ENCODE measurements at places on chromosomes 3 and 15. TPM values are rescaled to one million over a fixed set of nuclear protein-coding genes. Genes with fewer than 3 reads are reported as not detected.

Gene IQCF5
- polyA plus RNA-seq = not detected

Gene ZBBX
- polyA plus RNA-seq = not detected

Gene ATP13A4
- not detected for polyA plus RNA-seq

Gene GUCA1C
- polyA plus RNA-seq = not detected

Gene GPR27
- polyA plus RNA-seq = 1.8 TPM

Gene AMIGO3
- polyA plus RNA-seq = 1.5 TPM

Gene LSM3
- polyA plus RNA-seq = 22.9 TPM

DNA sequence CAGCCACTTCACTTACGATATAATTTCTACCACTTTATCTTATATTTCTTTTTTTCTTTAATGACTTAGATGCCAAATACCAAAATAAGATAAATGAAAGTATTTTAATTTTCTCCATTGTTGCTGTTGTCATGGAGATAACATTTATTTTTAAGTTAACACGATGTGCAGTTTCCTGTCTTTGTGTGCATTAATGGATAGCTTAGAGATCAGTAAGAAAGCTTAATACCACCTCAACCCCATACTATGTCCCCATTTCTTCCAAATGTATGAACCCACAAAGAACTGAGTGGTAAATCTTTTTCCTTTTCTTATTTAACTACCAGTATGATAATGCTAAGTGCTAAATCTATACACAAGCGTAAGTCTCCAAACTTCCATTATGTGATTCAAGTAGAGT is 17.1 kb downstream of the PCNP start:
- DNase-seq = no peak

DNA sequence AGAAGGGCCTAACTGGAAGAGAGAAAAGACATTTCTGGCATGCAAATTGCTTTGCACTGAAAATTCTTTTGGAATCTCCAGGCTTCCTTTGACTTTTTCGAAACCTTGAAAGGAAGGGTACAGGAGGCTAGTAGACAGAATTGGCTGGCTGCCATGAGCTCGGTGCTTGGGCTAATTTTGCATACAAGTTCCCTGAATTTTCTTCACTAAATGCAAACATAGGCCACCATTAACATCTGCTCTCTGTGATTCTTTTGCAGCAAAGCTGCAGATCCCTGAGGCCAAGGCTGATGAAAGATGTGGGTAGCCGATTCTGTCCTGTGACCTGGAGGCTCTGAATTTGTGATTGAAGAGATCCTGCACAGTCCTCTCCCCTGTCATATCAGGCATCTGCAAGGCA is 247.8 kb upstream of the MCTP2 start:
- no peak for DNase-seq

GRCh38 chr3:189166321-189166720 is 5.5 kb upstream of the TPRG1 start:
- no peak for DNase-seq

GRCh38 chr3:72458375-72458774 is 389.9 kb downstream of the SHQ1 start:
- no peak for DNase-seq

GRCh38 chr3:111311709-111312235 is 230.2 kb upstream of the CD96 start:
- no peak for DNase-seq

DNA sequence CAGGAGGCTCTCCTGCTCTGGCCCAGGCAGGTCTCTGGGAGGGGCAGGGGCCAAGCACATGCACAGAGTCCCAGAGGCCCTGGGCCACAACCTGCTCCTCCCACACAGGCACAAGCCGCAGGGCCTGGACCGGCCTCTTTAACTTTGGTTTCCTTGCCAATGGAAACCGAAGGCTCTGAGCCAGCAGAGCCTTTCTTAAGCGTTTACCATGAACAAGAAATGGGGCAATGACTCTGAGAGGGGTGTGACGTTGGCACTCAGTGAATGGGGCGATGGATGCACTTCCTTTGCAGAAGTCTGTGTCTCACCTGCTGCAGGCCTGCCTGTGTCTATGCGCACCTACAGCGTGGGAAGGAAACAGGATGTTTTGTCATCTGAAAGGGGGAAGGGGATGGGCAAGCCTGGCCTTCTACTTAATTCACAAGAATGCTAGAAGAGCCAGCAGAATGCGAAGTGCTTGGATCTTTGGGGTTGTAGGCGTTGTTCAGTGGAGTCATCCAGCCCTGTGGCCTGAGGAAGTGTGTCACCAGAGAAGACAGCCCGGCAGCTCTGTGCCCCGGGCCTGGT is 41.8 kb downstream of the IFT122 start:
- DNase-seq = no peak

- DNase-seq = no peak
Observed at GRCh38 chr3:152225201-152225600, 43.5 kb upstream of the MBNL1 start.

DNA sequence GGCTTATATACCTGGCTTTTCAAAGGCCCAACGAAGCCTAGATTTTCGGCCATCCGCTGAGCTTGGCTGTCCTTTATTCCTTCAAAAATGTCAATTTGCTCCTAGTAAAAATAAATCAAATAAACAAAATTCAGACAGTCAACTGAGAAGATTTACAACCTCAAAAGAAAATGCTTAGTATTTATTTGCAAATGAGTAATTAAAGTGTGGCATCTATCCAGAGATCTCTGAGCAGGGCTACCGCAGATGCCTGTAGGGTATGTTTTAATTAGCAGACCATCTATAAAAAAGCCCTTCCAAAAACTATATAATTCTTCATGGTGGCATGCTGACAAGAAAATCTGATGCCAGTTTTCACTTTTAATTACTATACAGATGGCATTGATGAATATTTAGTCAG is 136.2 kb downstream of the SUCLG2 start:
- DNase-seq = no peak

- DNase-seq = no peak
Observed at GRCh38 chr3:17207019-17207418, 322.3 kb downstream of the PLCL2 start.

DNA sequence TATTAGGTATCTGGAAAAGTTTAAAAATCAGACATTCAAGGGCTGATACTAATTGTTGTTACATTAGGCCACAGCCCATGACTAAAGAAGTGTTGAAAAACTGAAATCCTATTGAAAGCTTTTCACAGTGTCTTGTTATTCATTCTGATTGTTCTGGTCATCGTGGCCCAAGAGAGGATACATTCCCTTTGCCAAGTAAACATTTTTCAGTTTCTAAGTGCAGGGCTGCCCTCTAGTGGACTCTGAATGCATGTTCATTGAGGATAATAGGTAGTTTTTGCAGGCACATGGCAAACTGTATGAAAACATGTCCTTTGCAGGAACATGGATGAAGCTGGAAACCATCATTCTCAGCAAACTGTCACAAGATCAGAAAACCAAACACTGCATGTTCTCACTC is 181.1 kb downstream of the MYRIP start:
- no peak for DNase-seq

- DNase-seq = peak; percentile 6
Observed at GRCh38 chr15:71730277-71731144, 79.8 kb upstream of the NR2E3 start.
